ENCODE measurements at places on chromosomes 11 and 22.
A peak's percentile ranks its signal among the peaks of the same experiment; 100 is the strongest.

DNA sequence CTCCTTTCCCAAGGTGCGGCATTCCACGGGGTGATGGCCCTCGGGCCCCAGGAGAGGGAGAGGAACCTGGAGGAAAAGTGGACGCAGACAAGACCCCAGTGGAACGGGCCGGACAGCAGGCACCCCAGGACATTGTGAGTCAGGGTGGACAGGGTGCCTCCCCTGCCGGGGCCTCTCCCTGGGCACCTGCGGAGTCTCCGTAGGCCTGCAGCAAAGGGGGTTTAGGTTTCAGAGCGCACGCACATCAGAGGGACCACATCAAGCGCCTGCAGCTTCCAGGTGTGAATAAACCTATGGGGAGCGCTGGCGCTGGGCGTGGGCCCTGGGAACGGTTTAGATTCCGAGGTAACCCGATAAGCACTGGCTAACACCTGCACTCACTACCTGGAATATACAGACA lies 22.7 kb upstream of the FGF19 start:
- DNase-seq = no peak

GRCh38 chr11:64447831-64448598 lies 89.1 kb downstream of the RPS6KA4 start:
- no peak for DNase-seq

DNA sequence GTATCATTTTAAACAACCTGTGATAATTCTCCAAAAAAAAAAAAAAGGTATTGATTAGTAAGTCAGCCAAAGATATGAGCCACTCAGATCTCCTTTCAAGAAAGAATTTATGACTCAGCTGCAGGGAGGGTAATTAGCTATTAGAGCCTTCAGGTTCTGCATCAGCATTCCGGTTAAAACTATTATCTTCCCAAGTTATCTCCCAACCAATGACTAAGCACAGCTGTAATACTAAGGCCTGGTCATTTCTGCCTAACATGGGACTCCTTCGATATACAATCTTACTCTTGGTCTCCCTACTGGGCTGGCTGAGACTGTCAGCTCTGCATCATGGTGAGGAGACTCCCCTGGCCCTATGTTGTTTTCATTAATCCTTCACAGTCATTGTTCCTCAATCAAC lies 60.4 kb downstream of the SBF2 start:
- no peak for DNase-seq

DNA sequence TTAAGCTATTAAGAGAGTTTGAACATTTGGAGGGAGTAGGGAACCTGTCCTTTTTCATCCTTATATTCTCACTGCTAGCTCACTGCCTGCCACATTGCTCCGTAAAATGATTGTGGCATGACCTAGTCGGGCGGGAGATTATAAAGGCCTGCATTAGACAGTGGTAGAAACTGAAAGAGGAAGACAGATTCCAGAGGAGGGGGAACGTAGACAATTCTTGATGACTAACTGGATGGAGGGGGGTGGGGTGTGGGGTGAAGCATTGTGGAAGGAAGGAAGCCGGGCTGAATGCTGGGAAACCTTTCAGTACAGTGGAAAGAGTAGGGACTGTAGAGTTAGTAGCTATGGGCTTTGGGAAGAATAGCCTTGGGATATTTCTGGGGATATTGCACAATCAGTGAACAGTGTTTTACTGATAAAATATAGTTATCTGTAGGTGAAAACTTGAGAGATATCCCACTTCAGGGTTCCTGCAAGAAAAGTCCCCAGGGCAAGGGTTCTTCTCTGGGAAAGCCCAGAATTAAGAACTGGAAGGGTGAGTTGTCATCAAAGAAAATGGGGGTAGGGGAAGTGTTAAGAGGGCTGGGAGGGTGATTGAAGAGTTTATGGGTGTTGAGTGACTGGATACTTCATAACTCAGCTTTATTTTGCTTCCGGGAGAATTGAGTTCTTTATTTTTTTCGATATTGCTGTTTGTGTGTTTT lies 2.1 kb downstream of the MED15 start:
- peak; percentile 46 for DNase-seq

DNA sequence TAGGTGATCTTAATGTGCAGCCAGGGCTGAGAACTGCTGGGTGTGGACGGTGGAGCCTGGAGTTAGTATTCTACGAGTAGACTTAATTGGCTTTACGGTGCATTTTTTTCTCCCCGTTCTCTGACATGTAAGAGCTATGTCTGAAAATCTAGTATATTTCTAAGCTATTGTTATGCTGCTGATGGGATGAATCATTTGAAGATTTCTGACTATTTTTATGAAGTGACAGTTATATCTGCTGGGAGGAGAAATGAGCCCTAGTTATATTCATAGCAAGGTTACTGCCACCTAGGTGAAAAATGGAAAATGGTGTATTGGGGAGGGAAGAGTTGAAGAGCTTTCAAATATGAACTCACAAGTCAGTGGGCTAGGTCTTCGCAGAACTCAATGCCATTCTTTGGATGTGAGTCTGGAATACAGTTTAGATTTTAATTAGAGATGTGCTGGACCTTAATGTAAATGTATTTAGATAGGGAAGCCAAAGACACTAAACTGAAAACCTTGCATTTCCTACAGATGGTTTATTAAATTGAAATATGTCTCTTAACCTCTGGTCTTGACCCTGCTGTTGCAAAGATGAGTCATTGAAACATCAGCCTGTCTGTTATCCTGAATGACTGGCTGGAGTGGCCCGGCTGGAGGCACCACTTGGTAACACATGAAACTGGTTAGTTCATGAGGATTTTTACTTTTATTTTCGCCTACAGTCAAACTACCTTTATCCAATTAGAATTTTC lies 293.7 kb downstream of the DDX10 start:
- DNase-seq = no peak

GRCh38 chr22:36745301-36745995 lies 30.5 kb downstream of the IFT27 start:
- DNase-seq = no peak

DNA sequence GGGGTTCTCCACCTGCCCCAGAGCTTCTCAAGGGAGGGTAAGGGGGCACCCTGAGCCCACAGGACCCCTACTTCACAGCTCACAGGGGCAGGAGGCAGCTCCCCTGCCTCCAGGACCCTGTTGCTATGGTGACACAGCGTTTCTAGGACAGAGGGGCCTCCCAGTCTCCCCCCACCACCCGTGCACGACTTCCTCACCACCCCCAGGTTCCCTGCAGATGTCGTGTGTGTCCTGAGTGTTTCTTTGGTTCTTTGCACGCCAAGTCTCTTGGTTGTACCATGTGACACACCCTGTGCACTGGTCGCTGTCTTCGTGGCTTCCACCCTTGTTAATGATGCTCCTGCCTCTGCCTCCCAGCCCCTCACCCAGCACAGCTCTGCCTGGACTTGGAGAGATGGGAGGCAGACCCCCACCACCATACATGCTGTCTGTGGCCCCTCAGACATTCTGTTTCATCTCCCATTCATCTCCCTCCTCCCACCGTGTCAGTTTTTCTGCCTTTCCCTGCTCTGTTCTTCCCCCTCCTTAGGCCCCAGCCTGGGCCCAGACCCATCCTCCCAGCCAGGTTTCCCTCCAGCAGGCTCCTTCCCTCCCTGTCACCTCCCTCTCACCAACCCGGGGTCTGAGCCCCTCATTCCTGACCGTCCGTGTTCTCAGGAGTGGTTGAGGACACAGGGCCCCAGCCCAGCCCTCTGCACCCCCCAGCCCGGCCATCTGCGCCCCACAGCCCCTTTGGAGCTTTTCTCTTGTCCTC lies 24.5 kb upstream of the RAB1B start:
- no peak for DNase-seq

GRCh38 chr11:72543849-72544542 lies 109.7 kb upstream of the CLPB start:
- DNase-seq = no peak

DNA sequence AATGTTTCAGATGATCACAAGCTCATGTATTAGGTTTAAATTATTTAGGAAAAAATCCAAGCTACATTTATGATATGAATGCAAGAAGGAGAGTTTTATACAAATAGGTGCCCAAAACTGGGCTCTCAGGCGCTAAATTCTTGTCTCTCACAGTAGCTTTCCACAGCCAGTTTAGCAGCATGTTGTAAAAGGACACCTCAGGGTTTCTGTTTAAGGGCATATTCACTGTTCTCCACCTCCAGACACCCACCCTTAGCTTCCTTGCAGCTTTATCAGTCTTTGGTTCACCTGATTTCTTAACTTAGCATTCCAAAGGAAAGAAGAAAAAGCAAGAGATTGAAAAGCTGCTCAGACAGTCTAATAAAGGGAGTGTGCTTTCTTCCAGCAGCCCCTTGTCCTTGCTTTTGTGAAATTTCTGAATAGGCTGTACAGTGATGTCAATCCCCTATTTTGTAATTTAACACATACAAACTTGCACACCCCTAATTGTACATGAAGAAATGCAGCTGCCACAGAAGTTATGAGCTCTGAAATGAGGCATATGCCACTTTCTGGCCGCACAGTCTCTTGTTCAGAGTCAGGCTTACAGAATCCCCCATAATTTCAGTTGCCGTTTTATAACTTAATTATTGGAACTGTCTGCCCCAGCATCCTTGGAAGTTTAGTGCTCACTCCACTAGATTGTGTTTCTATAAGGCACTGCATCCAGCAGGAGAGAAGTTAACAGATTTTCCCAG lies 262.1 kb downstream of the DDX10 start:
- DNase-seq = no peak

GRCh38 chr22:25970999-25971811 lies 198.1 kb upstream of the SEZ6L start:
- DNase-seq = no peak
